ENCODE measurements at places on chromosomes 1 and 21.

GRCh38 chr21:37537391-37537996, 170.9 kb downstream of the DYRK1A start:
- H3K4me1 ChIP-seq: no peaks in the 10 kb centered on the region
- no peak overlapping the region for H3K4me3 ChIP-seq
- H3K27me3 ChIP-seq: peaks cover 81% of the 10 kb centered on the region

DNA sequence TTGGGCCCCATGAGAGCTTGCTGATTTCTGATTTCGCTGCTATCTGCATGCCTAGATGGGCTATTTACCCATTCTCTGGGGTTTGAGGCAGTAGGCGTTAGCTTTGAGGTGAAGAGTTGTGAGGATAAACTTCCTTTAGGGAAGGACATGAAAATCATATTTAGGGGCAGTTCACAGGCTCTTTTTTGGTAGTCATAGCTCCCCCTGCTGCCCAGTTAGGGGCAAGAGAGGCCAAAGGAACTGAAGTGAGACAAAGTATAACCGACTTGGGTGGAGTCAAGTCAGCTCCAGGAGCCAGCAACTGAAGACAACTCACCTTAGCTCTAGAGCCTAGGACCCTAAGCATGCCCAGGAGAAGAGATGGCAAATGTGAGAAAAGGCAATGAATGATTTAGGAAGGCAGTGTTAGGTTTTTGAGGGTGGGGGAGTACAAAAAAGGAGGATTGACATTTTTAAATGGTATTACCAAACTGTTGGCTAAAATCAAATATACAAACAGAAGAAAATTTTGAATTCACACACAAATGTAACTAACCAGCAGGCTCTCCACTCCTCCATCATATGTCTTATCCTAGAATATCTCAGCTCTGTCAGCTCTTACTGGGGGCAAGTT, 625.2 kb downstream of the LMO4 start:
- DNase-seq: peak; percentile 24
- no peak overlapping the region for H3K27ac ChIP-seq
- H3K36me3 ChIP-seq: no peaks in the 10 kb centered on the region
- peaks cover 52% of the 10 kb centered on the region for H3K27me3 ChIP-seq

DNA sequence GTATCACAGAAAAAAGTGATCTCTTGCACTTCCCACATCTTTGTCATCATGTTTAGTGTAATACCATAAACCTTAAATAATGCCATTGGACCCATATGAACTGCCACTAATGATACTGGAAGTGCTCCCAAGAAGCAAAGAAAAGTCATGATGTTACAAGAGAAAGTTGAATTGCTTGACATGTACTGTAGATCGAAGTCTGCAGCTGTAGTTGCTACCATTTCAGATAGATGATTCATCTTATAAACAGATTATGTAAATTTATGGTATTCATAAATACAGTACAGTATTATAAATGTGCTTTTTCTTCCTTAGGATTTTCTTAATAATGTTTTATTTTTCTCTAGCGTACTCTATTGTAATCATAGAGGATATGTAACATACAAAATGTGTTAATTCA, 30.1 kb upstream of the LAMC2 start:
- H3K27me3 ChIP-seq: peaks cover 24% of the 10 kb centered on the region
- H3K4me1 ChIP-seq: no peaks in the 10 kb centered on the region
- no peak overlapping the region for H3K27ac ChIP-seq
- no peak overlapping the region for H3K4me3 ChIP-seq
- H3K36me3 ChIP-seq: peaks cover 2% of the 10 kb centered on the region

DNA sequence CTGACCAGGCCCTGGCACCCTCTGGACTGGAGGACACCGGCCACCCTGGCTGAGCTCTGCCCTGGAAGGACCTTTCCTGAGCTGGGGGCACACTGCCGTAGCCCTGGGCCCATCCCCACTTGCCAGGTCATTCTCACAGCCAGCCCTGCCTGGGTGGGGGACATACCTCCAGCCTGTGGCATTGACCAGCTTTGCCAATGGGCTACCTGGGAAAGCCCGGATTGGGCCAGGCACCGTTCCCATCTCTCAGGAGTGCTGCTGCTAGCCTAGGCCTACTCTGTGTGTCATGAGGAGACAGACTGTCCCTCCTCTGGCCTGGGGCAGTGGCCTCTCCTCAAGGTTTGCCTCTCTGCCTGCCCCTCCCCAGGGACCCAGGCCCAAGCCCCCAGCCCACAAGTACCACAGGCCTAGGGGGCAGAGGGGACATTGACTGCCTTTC, 40.0 kb downstream of the COQ8A start:
- DNase-seq: no peak
- no peak overlapping the region for H3K27ac ChIP-seq
- H3K4me1 ChIP-seq: no peaks in the 10 kb centered on the region

DNA sequence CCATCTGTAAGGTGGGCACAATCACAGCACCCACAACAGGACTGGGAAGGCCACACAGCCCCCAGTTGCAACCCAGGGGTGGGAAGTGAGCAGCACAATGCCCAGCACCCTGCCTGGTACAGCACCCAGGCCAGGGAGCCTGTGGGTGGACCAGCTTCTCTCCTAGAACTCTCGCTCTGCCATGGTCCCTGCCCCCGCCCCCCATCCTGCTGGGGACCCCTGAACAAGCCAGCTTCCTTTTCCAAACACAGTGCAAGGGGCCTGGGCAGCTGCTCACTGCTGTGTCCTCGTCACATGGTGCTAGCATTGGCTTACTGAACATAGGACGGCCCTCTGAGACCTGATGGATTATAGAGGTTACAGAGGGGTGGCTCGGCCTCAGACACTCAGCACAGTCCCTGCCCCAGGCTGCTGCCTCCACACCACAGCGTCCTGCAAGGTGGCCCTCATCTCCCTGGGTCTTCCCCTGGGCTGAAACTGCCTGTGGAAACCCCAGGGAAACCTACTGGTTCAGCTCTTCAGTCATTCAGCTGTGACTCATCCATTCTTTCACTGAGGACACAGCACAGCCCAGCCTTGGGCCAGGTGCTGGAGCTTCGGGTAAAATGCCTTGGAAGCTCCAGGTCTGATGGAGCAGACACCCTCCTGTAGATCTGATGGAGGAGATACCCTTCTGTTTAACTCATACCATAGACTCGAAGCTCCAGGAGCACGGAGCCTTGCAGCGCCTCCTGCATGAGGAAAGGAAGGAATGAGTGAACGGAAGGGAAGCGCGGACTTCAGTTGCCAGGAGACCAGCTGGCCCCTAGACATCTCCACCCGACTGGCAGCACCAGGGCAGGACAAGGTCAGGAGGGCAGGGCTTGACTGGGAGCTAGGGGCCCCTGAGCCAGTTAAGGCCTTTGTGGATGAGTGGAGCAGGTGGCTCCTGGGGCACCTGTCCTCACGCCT, 8.1 kb upstream of the PRDM16 start:
- no peaks in the 10 kb centered on the region for H3K4me1 ChIP-seq
- H3K27ac ChIP-seq: no peak overlapping the region
- H3K4me3 ChIP-seq: no peak overlapping the region
- H3K36me3 ChIP-seq: peaks cover 2% of the 10 kb centered on the region

GRCh38 chr1:240394353-240394752, 217.6 kb downstream of the GREM2 start:
- no peaks in the 10 kb centered on the region for H3K4me1 ChIP-seq
- H3K4me3 ChIP-seq: no peak overlapping the region
- H3K27ac ChIP-seq: no peak overlapping the region
- H3K36me3 ChIP-seq: no peaks in the 10 kb centered on the region
- no peak for DNase-seq
- no peaks in the 10 kb centered on the region for H3K27me3 ChIP-seq

DNA sequence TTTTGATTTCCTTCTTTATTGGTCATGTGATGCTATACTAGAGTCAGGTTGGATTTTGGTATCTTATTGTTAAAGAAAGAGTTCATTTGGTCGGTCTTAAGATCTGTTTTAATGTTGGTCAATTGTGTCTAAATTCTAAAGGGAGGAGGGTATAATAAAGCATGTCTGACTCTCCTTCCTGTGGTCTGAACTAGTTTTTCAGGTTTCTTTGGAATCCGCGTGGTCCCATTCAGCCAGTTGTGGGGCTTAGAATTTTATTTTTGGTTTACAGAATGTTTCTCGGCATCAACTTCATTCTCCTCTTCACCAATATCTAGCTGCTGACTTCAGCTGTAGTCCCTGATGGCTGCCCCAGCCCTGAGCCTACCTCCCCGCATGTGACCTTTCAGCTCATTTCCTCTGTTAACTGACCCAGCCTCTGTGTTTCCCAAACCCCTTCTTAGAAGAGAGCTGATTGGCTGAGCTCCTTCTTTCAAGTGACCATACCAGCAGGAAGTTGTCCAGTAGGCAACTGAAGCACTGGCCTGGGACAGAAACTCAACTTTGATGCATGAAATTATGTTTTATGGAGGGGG, 8.7 kb upstream of the MYOC start:
- no peak overlapping the region for H3K4me3 ChIP-seq
- no peak overlapping the region for H3K27ac ChIP-seq
- H3K36me3 ChIP-seq: no peaks in the 10 kb centered on the region
- DNase-seq: no peak
- no peaks in the 10 kb centered on the region for H3K4me1 ChIP-seq
- H3K27me3 ChIP-seq: peaks cover 28% of the 10 kb centered on the region

DNA sequence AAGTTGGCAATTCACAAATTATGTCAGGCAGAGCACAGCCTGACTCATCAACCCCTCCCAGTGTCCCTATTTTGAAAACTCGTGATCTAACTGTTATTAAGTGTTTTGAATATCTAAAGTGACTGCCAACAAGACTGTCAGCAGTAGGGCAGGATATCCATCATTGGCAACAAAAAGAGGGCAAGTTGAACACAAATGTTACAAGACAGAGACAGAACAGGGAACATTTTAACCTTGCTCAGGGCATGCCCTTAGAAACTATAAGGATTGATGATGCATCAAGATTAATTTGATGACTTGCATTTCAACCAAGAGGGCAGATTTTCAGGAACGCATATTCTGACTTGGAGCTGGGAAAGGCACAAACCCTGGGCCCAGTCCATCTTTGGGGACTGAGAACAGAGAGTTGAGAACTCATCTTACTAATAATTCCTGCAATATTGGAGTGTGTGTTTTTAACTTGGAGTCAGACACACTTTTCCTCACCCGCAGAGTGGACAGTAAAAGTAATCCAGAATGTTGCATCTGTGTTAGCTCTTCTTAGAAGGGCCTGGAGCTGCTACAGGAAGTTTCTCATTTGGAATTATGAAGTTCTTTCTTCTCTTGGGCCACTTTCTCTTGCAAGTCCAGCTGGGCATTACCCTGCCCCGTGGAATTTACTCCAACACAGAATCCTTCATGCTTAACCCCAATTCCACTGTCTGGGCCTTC, 317.2 kb downstream of the LTN1 start:
- no peaks in the 10 kb centered on the region for H3K27me3 ChIP-seq
- no peak overlapping the region for H3K27ac ChIP-seq
- peaks cover 3% of the 10 kb centered on the region for H3K36me3 ChIP-seq
- H3K4me3 ChIP-seq: no peak overlapping the region
- DNase-seq: no peak
- peaks cover 31% of the 10 kb centered on the region for H3K4me1 ChIP-seq

DNA sequence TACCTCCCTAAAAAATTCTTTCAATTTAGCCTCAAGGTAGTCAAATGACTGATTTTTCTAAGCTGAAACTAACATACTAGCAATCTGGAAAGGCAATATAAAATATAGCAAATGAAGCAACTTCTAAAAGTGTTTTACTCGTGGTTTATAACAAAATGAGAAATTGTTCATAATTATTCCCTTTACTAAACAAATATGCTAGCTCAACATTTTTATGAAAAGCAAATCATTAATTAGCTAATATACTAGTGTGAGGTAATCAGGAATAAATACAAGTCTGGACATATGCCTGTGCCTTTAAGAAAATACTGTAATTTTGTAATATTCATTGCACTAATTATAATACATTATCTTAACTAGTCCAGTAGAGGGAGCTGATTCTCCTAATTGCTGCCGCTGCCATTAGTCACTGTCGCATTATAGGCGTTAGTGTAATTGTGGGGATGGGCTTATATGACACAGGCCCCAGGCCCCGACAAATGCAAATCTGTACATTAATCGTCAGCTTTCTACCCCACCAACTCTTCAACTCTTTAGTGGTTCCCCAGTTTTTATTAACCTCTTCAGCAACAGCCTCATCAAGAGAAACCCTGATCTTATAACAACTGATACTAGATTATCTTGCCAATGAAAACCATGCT, 160.9 kb downstream of the GABPA start:
- no peaks in the 10 kb centered on the region for H3K4me1 ChIP-seq
- no peak overlapping the region for H3K27ac ChIP-seq
- no peak overlapping the region for H3K4me3 ChIP-seq
- H3K36me3 ChIP-seq: no peaks in the 10 kb centered on the region
- peaks cover 13% of the 10 kb centered on the region for H3K27me3 ChIP-seq

DNA sequence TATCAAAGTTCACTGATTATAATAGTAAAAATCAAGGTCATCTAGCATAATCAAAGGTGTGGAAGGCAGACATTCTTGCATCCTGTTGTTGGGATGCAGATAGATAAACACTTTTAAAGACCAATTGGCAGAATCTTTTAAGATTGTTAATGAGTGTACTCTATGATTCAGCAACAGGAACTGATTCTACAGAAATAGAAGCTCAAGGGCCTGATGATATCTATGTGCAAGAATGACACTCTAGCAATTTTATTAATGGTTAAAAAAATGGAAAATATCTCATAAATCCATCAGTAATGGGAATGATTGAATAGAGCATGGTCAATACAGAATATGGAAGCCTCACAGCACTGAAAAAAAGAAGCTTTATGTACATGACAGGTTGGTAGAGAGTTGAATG, 2.2 kb upstream of the ATP1A4 start:
- no peak for DNase-seq
- H3K4me3 ChIP-seq: no peak overlapping the region
- H3K36me3 ChIP-seq: no peaks in the 10 kb centered on the region

- no peak overlapping the region for H3K4me3 ChIP-seq
- H3K27ac ChIP-seq: no peak overlapping the region
- no peak for DNase-seq
- peaks cover 6% of the 10 kb centered on the region for H3K4me1 ChIP-seq
Observed at GRCh38 chr1:15316510-15316909, 69.5 kb downstream of the FHAD1 start.

- H3K4me1 ChIP-seq: peaks cover 19% of the 10 kb centered on the region
- H3K27me3 ChIP-seq: peaks cover 14% of the 10 kb centered on the region
- no peak overlapping the region for H3K27ac ChIP-seq
- no peak for DNase-seq
Observed at GRCh38 chr1:228830185-228830953, 95.1 kb downstream of the RHOU start.

DNA sequence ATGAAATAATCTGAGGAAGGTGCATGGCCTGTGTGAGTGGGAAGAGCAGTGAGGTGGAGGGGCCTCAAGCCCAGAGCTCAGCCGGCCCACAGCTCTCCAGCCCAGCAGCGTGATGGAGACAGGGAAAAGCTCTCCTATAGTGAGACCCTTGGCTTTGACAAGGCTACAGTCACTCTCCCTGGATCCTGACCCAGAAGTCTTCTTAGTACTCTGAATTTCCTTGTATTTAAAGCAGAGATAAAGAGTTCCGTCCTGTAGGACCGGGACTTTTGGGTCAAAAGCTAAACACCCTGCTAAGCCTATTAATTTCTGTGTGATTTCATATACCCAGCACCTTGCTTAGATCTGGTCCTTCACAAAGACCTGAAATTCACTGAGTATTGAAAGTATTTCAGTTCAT, 48.2 kb upstream of the F3 start:
- H3K4me1 ChIP-seq: no peaks in the 10 kb centered on the region
- no peak overlapping the region for H3K4me3 ChIP-seq
- no peak overlapping the region for H3K27ac ChIP-seq

- no peak for DNase-seq
- H3K36me3 ChIP-seq: no peaks in the 10 kb centered on the region
- no peak overlapping the region for H3K27ac ChIP-seq
- H3K4me3 ChIP-seq: no peak overlapping the region
- H3K4me1 ChIP-seq: no peaks in the 10 kb centered on the region
- peaks cover 14% of the 10 kb centered on the region for H3K27me3 ChIP-seq
Observed at GRCh38 chr1:210260096-210260495, 27.5 kb downstream of the SERTAD4 start.
